Erythroblast (primary cell): ENCODE measurements at places on chromosomes 2 and 18.

DNA sequence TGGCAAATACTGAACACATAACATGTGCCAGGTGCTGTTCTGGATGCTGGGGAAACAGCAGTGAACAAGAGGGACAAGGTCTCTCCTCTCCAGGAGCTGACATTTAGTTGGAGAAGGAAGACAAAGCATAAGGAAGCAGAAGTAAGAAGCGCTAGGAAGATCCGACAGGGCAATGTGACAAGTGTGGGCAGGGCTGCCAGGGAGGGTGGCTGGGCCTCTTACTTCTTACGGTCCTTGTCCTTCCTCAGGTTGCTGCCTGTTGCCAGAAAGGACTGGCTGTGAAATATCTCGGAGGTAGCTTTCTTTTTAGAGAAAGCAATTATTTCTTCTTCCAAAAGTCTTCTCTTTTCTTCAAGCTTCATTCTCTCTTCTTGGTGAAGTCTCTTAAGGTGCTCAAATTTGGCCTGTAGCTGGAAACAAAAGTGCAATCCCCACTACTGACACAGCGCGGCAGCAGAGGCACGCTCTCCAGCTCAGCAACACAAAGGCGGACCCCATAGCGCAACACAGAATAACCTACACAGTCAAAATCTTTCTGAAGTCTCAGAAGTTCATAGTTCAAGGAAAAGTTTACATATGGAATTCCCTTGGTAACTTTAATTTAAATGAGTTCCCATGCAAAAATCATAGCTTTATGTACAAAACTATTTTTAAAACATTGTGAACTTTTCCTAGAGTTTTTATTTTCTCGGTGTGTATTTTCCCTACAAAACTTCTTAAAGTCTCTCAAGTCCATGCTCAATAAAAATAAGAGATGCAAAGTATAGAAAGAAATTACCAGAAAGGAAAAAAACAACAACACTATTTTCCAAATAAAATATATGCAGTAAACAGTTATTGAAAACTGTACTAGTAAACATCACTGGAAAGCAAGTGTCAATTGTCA is 67.7 kb downstream of the SEPTIN10 start:
- DNase-seq, result peak; percentile 39

- no peak for DNase-seq
Observed at GRCh38 chr2:193461431-193461934, 1266.8 kb upstream of the TMEFF2 start.

GRCh38 chr2:69581774-69582581 is 61.6 kb downstream of the AAK1 start:
- DNase-seq, result peak; percentile 53

GRCh38 chr2:29394311-29394980 is 279.2 kb downstream of the CLIP4 start:
- no peak for DNase-seq

- peak; percentile 83 for DNase-seq
Observed at GRCh38 chr2:126658905-126659561, 3.1 kb downstream of the GYPC start.

DNA sequence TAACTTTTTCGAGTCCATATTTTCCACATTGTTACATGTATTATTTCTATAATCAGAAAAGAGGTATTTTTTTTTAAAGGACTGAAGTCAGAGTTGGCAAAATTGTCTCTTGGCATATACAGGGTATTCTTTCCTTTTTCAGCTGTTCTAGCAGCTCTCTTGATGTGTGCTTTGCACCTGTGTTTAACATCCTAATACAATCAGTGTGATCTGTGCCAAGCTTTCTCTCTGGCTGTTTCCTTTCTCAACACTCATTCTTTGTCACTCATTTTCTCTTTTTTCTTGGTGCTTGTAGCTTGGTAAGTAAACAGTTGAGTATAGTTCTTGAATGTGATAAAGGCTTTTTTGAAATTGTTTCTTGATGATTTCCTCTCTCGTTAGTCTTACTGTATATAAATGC is 9.2 kb downstream of the RNMT start:
- no peak for DNase-seq

DNA sequence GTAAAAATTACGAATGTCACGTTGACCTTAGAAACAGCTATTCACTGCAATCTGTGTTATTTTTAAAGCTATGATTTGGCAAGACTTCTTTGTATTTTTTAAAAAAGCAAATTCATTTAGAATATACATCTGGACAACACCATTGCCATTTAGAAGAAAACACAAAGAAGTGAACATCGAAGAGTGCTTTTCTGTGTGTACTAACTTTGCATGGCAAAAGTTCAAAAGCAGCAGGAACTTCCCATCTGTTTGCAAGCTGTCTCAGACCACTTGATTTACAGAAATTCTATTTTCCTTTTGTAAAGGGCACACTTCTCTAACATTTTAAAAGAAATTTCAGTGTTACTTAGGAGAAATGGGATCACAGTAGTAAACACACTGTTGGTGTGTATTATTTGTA is 145.9 kb downstream of the CALCRL start:
- no peak for DNase-seq

GRCh38 chr2:239267288-239267951 is 133.4 kb downstream of the HDAC4 start:
- peak; percentile 83 for DNase-seq

DNA sequence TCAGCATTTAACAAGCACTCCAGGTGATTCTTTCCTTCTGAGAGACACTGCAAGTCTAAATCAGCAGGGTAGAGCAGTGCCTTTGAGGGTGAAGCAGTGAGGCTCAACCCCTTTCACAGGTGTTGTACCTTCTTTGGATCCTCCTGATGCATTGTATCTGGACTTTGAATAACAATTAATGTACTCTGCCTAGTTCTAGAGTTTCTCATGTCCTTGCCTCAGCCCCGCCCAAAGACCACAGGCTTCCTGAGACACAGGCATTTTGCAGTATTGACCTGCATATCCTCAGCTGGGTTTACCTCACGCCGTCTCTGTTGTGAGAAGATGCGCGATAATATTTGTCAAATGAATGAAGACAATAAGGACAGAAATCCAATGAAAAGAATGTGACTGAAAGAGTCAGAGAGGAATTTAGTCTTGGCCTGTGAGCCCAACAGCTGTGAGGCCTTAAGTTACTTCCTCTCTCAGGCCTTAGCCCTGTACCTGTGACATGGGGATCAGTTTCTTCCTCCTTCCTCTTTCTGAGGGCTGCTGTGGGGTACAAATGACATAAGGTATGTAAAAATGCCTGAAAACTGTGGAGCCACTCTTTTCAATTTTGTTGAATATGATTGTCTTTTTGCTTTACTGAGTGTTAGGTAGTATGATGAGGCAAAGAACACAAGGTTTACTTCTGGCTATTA is 43.7 kb downstream of the WIPF1 start:
- no peak for DNase-seq

DNA sequence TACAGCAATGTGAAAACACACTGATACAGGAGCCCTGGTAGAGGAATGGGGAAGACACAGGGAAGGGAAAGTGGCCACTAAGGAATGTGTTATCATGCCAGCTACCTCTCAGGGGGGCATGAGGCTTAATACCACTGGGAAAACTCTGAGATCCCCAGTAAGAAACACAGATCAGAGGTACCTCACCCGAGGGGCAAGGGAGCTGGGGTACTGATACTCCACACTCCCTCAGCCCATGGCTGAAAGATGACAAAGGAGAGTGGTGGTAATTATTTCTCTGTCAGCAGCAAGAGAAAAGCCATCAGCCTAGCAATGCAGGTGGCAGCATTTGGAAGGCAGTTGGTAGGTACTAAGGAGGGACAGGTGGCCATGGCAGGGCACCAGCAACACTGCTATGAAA is 434.8 kb downstream of the NBAS start:
- DNase-seq, result no peak

GRCh38 chr18:76405681-76406356 is 89.2 kb downstream of the ZNF516 start:
- DNase-seq, result peak; percentile 60

GRCh38 chr2:67070826-67071225 is 326.3 kb upstream of the ETAA1 start:
- no peak for DNase-seq

DNA sequence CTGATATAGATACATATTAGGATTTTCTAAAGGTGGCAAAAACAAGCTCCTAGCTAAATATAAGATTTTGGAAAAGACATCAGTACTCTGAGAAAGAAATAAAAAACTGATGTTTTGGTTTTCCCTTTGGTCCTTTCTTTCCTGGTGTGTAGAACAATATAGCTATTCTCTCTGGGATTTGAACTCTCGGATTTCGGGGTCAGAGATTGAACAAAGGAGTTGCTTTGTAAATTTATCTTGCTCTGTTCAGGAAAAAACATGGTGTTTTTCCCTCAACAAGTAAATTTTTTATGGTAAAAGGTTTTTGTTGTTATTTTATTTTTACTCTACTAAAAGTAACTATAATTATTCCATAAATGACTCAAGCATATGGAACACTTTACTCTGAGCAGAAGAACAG is 889.3 kb downstream of the ERBB4 start:
- DNase-seq, result no peak

DNA sequence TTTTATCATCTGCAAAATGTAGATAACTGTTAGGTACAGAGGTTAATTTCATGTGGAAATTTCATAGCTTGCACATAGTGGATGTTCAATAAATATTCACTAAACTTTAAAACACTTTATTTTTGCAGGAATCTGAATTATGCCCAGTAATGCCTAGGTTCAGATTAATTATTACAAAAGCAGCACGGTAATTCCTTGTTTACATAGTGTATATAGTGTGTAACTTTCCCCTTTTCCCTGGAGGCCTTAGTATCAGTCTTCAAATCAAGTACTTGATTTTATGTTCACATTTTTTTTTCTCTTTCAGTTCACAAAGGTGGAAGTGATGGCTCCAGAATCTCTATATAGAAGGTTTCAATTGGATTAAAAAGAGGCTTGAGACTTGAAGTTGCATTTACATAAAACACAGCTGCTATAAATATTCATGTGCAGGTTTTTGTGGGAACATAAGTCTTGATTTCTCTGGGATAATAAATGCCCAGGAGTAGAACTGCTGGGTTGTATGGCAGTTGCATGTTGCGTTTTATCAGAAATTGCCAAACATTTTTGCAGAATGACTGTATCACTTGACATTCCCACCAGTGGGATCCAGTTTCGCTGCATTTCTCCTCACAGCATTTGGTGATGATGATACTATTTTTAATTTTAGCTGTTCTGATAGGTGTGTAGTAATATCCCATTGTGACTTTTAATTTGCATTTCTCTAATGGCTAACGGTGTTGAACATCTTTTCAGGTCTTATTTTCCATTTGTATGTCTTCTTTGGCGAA is 27.6 kb upstream of the LGALSL start:
- DNase-seq, result no peak

GRCh38 chr2:42937171-42937875 is 144.9 kb upstream of the HAAO start:
- DNase-seq, result no peak

DNA sequence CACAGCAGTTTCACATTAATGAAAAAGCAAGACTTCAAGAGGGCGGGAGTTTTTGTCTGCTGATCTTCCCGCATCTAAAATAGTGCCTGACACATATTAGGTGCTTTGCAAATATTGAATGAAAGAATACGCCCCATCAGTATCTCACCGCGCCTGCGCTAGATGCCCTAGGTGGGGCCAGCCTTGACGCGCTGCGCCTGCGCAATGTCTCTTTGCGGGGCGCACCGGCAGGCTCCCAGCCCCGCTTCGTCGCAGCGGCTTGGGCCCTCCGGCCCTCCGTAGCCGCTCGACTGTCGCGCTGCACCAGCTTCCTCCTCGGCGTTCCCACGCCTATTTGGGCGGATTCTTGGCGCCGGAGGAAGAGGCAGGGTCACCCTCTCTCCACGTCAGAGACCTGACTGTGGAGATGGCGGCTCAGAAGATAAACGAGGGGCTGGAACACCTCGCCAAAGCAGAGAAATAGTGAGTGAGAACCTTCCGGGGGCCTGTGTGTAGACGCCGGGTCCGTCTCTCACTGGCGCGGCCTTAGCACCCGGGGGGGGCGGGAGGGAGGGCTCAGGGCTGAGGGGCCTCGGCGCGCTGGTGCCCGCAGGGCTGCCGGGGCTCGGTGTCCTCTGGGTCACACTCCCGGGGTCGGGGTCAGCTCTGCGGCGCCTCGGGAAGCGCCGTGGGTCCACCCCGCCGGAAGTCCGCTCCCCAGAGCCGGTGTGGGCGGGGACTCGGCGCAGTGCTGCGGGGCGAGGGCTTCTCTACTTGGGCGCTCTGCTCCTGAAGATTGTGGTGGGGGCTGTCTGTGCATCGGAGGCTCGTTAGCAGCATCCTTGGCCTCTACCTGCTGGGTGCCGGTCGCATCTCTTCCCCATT is at the start of gene NAPG:
Gene NAPG (plus strand): TSS at position 331 of the 864 bp plus-strand sequence. CDS start 76 bp downstream, at position 407.
- peak; percentile 98 for DNase-seq

- no peak for DNase-seq
Observed at GRCh38 chr18:62037989-62038778, 145.4 kb upstream of the RNF152 start.

GRCh38 chr2:158228943-158229508 is 127.3 kb downstream of the UPP2 start:
- DNase-seq, result peak; percentile 12

GRCh38 chr2:225740086-225740485 is 340.6 kb downstream of the NYAP2 start:
- DNase-seq, result no peak

DNA sequence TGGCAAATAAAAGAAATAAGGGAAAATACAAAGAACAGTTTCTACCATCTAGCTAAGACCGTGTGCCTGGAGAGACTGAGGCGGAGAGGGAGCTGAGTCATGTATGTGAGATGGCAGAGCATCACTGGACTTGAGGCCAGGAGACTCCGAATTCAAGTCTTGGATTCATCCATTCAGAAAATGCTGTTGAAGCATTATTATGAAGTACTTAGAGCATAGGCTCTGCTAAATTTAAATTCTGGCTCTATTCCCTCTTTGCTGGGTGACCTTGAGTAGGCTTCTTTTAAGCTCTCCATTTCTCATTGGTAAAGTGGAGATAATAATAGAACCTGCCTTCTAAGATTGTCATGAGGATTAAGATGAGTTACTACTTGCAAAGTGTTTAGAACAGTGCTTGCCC is 34.7 kb downstream of the NPHP1 start:
- no peak for DNase-seq

- no peak for DNase-seq
Observed at GRCh38 chr2:3405307-3405706, 25.8 kb downstream of the TRAPPC12 start.

- DNase-seq, result no peak
Observed at GRCh38 chr2:183926433-183926832, 671.9 kb upstream of the ZNF804A start.

GRCh38 chr2:63424329-63425078 is 163.8 kb downstream of the WDPCP start:
- peak; percentile 61 for DNase-seq

- no peak for DNase-seq
Observed at GRCh38 chr2:215698566-215698965, 262.7 kb upstream of the FN1 start.
